ENCODE measurements at places on chromosomes 16 and 17.

DNA sequence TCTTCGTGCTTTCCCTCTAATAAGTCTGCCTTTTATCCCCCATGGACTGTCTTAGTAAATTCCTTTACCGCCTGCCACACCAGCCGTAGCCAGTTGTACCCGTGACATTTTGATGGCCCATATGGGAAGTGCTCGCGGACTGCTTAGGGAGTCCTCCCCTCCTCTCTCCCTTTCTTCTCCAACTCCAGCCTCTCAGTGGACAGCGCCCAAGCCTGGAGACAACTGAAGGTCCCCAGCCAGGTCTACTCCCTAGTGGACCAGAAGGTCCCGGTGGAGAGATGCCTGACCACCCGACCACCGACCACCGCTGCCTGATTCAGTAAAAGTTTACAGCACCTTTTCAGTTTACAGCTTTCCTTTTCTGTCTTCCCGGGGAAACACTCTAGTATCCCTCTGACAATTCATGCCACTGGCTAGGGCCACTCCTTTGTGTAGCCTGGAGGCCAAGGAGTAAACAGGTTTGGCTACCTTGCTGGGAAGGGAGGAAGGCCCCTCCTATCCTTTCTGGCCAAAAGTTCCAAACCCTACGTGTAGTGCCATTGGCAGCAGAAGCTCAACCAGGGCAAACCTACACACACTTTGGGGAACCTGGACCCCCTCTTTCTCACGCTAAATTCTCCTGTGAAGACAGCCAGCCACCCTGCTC is 18.0 kb downstream of the CTRB2 start:
- DNase-seq, result no peak

- no peak for DNase-seq
These were observed 18.5 kb downstream of the CHP2 start for GRCh38 chr16:23773339-23773738.

DNA sequence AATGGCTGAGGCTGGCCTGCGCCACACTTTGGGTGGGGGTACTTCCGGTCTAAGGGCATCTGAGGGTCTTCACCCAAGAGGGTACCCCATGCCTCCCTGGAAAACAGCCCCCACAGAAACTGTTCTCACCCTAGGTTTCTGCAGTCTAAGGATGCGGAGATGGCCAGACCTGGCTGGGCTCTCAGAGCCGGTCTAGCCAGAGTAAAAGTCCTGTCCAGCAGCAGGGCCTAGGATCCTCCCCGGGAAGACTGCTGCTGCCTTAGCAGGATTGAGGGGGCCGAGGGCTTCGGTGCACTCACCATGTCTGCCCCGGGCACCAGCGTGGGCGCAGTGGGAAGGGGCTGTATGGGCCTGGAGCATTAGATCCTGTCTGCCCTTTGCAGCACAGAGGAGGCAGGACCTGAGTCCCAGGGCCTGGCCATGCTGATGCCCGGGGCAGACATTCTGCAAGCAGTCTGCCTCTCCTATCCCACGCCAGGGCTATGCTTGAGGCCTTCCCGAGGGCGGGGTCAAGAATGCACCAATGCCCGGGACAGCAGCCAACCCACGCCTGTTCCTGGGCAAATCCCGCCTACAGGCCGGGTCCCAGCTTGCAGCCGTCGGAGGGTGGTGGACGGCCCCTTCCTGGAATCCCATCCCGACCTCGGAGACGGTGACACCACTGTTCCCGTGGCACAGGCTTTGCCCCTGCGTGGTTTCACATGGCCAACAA is 54.7 kb downstream of the CBFA2T3 start:
- no peak for DNase-seq

DNA sequence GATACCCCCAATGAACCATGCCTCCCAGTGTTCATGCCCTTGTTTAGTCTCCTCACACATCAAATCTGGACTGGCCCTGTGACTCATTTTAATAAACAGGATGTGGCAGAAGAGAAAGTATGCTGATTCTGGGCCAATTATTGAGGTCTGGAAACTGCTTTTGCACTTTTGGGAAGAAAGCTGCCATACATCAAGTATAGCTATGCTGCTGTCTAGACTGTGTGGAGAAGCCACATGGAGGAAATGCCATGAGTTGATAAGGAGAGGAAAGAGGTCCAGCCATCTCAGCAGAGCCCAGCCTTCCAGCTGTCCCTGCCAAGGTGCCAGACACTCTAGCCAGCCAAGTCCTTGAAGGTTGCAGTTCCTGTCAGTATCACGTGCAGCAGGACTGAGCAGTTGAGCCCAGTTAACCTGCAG is 16.7 kb downstream of the RPRML start:
- DNase-seq, result no peak

- no peak for DNase-seq
These were observed 7.8 kb downstream of the RARA start for GRCh38 chr17:40316571-40317344.

DNA sequence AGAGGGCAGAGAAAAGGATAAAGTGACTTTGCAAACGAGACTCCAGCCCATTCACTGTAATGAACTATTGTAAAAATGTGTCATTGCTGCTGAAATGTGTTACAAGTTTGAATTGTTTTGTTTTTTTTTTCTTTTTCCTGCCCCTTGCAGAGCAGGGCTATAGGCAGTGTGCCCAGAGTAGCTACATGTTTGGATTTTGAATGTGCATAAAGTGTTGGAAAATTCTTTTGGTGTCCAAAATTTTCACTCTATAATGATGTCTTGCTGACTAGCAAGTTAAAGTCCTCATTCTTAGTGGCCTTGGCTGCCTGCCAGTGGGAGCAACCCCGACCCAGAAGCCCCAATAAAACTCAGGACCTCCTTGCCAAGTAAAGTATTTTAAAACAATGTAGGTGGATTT is 66.5 kb downstream of the IGF2BP1 start:
- DNase-seq, result no peak

- DNase-seq, result no peak
These were observed 245.2 kb upstream of the MAF start for GRCh38 chr16:79845734-79846135.

DNA sequence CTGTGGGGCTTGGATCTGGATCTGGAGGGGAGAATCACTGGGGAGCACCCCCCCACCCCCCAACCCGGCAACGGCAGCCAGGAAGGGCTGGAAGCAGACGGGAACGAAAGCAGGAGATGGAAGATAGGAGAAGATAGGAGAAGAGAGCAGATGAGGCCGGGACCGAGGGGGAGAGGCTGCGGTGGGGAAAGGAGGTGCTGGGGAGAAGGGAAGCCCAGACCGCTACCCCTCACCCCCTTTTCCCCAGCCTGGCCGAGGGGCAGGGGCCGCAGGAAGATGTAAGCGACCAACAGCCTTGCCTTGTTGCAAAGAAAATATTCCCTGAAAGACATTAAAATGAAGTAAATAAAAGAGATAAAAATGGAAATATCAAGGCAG is 26.8 kb upstream of the CBFA2T3 start:
- DNase-seq, result no peak

DNA sequence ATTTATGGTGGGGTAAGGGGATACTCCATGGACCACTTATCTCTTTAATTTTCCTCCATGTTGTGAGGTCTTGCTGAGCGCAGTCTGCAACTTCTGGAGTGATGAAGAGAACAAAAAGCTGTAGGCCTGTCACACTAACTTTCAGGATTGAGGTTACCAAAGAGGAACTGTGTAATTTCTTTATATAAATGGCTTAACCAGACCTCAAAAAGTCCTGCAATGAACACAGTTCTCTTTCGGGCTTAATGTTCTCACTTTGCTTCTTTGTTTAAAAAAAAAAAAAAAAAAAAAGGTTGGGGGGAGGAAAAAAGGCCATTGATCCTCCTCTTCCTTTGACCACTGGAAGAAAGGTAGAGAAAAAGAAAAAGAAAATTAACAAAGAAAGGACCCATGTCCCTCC is 86.8 kb upstream of the SOX9 start:
- no peak for DNase-seq

DNA sequence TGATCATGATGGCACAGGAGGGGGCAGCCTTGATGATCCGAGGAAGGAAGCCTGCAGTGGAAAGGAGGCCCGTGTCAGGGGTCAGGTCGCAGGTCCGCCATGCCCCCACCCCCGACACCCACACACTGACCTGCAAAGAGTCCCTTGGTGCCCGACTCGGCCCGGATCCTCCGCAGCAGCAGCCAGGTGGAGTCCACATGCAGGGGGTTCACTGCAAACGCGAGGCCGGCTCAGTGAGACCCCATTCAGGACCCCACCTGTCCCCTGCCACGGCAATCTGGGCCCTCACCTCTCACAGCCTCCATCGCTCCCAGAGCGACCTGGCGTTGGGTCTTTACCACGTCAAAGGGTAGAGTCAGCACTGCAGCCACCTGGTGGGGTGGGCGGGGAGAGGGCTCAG is 4.6 kb downstream of the SLC25A39 start:
- DNase-seq, result no peak

DNA sequence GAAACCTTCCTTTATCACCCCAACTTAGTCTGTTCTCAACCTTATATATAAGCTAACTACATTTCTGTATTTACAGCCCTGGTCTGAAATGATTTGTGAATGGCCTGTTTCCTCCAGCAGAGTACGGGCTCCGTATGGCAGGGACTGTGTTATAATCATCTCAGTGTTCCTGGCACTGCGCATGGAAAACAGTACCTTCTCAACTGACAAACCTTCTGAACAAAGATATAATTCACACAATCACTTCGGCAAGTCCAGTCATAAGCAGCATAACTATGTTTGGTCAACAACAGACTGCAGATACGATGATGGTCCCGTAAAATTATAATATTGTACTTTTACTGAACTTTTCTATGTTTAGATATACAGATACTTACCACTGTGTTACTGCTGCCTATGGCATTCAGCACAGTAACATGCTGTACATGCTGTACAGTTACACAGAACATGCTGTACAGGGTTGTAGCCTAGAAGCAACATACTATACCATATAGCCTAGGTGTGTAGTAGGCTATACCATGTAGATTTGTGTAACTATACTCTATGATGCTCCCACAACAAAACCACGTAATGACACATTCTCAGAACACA is 30.0 kb downstream of the ANKFY1 start:
- DNase-seq, result no peak

DNA sequence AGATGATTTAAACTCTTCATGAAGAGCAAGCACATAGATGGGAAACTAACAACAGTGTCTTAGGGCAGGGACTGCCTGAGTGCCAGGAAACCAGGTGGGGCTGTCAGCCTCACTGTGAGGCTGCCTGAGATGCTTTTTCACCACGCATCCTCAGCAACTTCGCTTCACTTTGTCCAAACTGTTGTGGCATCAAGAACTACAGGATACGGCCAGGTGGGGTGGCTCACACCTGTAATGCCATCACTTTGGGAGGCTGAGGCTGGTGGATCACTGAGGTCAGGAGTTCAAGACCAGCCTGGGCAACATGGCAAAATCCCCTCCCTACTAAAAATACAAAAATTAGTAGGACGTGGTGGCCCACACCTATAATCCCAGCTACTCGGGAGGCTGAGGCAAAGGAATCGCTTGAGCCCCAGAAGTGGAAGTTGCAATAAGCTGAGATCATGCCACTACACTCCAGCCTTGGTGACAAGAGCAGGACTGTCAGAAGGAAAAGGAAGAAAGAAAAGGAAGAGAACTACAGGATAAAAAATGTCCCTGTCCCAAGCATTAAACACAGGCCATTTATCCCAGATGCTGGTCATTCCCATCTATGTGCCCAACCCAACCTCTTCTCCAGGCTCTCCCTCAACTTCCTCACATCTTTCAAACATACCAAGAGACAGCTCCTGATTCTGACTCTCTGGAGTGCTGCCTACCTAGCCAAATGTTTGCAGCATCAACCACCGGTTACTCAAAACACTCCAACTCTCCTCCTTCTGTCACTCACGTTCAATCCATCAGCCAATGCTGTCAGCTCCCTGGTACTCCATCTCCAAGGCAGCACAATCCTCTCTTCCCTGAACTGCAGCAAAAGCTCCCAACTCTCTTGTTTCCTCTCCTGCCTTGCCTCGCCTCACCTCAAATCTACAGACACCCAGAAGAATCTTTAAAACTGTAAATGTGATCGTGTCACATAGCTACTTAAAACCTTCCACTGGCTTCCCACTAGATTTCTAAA is 1.6 kb downstream of the EIF4A3 start:
- no peak for DNase-seq

DNA sequence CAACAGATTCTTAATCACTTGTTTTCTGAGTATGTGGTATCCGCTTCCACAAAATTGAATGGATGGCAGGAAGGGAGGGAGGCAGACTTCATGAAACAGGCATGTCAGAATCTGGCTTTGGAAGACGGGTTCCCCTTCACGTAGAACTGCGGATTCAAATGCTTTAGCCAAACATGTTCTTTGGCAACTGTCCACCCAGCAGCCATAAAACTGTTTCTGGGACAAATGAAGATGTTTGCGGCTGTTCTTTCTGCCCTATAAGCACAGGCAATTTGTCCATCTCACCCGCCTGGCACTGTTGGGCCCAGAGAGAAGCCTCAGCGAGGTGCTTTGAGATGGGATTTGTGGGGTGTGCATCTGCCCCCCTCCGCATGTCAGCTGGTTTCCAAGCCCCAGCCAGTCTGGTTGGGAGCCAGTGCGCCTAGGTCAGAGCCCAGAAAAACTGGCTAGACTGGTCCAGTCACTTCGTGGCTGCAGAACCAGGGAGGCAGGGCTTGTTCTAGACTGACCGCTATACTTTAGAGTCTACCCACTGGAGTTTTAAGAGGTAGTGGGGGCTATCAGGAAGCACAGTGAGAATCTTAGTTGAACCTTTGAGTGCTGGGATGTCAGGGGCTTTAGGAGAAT is 6.3 kb downstream of the CRHR1 start:
- no peak for DNase-seq

GRCh38 chr17:48930435-48930873 is 14.2 kb downstream of the SNF8 start:
- no peak for DNase-seq

DNA sequence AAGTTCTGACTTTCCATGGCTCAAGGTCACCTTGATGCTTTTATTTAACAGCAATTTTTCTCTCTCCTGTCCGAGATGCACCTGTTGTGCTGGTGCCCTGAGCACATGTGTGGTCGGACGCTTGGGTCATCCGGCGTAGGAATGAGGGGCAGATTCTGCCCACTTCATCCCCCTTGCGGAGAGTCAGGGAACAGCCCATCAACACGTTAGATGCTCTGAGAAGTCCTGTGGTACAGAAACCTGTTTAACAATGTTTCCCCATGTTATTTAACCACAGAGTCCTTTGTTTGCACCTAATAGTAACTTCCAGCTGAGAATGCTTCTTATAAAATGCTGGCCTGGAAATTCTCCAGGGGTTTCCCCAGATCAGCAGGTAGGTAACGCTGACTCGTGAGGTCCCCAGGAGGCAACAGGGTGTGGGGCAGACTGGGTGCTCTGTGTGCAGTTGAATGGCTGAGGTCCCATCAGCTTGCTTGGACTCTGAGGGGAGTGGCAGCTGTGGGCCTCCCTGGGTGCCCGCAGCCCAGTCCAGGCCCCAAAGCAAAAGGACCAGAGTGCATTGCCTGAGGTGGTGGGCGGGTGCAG is 17.8 kb downstream of the DOC2B start:
- DNase-seq, result no peak

GRCh38 chr16:3701531-3701930 is 15.8 kb downstream of the TRAP1 start:
- no peak for DNase-seq

GRCh38 chr17:9788601-9789000 is 2.8 kb downstream of the DHRS7C start:
- no peak for DNase-seq

Data from kidney epithelial cell (primary cell).